Pons (tissue), 1 donor: ENCODE measurements at places on chromosomes 3 and 15.

GRCh38 chr15:78927077-78927790 lies 17.6 kb downstream of the CTSH start:
- DNase-seq, result no peak

DNA sequence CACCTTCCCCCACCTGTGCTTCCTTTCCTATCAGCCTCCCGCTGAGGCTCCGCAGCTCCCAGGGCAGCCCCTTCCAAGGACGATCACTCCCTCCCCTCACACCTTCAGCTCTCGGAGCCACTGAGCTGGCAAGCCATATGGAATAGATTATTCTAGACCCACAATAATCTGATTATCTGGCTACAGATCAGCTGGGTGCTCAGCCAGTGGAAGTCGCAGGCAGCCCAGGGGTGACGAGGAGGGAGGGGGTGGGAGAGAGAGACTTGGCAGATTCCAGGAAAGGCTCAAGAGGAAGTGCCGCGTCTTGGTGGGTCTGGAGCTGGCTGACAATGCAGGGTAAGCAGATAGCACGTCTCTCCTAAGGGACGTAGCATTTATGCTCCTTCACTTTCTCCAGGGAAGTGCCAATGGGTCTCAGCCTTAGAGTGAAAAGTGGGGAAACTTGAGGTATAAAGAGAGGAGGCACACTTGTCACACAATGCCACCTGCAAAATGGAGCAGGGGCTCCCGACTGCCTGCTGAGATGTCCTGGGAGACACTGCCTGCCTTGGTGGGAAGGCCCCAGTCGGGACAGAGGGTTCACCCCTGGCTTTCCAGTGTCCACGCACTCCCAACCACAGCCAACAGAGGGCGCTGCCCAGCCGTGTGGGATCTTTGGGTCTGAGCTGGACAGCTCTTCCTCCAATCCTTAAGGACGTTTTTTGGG lies 9.4 kb upstream of the MESP1 start:
- peak; percentile 58 for DNase-seq

DNA sequence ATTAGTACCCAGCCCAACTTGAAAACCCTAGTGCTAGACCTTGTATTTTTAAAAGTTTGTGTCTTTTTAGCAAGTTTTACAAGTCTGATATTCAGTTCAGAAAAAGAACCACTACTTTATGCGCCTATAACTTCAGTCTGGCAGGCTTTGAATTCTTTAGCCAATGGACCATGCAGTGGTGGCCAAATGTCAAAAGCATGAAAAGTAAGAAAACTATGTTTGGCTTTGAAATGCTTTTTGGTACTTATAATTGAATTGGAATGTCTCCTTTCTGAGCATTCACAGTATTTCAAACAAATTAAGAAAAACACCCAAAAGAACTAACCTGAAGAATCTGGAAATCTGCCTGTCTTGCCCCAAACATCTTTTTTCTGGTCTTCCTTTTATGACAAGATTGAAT lies 12.8 kb downstream of the WDR48 start:
- DNase-seq, result no peak

DNA sequence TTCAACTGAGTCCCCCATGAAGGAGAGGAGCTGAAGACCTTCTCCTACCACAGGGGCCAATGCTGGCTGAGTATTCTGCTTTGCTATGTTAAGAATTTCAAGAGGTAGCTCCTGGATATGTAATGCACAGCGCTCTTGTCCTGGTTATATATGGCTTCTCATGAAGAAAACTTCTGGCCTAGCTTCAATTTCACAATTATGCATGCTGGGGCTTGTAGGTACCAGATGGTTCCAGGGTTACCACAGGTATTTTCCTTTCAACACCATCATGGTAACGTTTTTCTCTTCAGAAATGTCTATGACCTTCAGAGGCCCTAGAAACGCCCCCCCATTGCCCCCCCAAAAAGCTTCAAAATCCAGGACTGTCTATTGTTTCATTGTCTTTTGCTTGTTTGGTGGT lies 311.7 kb upstream of the ICE2 start:
- DNase-seq, result no peak

DNA sequence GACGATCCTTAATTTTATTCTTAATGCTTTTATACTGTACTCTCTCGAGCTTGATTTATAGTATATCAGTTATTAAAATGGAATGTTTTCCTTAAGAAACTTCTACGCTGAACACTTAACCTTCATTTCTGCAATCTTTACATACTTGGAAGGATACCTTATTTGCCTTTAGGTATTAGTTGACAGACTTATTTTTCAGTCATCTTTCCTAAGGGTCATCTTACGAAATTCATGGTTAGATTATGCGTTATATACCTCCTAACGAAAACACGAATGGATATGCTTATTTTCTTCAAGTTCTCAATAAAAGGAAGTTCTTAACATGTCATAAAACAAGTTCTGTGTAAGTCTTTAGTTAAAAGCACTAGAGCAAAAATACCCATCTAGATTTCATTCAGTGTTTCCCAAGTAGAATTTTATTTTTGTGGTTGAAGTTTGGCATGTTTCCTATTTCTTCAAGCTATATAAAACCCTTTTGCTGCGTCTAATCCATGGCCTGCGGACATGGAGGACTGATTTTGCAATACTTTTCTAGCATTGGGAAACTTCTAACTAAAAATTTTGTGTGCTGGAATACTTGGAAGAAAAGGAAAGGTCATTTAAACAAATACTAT lies 231.3 kb downstream of the TP63 start:
- DNase-seq, result no peak

DNA sequence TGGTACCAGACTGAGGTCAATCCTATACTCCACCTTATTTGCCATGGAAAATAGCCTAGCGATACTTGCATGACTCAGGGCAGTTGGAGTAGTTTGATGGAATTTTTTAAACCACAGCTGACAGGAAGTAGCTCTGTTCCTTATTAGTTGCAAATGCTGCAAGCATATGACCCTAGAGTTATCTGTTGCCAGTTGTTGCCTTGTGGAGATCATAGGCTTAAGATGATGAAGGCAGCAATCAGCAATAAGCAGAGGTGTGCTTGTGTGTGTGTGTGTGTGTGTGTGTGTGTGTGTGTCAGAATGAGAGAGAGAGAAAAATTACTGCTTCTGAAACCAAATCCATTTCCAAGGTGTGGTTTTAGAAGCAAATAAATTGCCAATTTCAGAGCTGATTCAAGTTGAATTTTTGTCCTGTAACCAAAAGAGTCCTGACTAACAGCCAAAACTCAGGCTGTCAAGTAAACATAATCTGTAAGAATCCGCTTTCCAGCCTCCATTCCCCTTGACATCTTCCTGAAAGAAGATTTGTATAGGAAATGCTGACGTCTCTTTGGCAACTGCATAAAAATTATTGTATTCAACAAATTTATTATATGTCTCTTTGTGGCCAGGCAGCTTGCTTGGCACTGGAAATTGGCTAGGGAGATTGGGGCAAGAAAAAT lies 141.2 kb downstream of the SERPINI1 start:
- peak; percentile 15 for DNase-seq

DNA sequence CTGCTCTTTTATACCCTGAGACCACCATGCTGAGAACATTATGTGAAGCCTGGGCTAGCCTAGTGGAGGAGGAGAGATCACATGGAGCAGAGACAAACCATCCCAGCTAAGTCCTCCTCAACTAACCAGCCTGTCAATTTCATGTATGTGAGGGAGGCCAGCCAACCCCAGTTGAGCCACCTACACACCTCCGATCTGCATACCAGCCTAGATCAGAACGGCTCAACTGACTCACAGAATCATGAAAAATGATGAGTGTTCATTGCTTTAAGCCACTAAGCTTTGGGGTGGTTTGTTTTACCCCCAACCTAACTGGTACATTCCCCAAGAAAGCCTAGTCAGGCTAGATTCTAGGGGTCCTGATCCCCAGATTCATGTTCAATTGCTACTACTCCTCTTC lies 19.4 kb upstream of the CA12 start:
- no peak for DNase-seq

GRCh38 chr3:150497956-150498355 lies 48.3 kb downstream of the SERP1 start:
- no peak for DNase-seq

GRCh38 chr3:157631478-157631877 lies 128.3 kb upstream of the VEPH1 start:
- DNase-seq, result no peak
